ENCODE measurements at places on chromosomes 4 and X. TPM values are rescaled to one million over a fixed set of nuclear protein-coding genes. Genes with fewer than 3 reads are reported as not detected.

GRCh38 chrX:27380163-27380845 lies 82.8 kb downstream of the PPP4R3C start:
- no peak for DNase-seq

DNA sequence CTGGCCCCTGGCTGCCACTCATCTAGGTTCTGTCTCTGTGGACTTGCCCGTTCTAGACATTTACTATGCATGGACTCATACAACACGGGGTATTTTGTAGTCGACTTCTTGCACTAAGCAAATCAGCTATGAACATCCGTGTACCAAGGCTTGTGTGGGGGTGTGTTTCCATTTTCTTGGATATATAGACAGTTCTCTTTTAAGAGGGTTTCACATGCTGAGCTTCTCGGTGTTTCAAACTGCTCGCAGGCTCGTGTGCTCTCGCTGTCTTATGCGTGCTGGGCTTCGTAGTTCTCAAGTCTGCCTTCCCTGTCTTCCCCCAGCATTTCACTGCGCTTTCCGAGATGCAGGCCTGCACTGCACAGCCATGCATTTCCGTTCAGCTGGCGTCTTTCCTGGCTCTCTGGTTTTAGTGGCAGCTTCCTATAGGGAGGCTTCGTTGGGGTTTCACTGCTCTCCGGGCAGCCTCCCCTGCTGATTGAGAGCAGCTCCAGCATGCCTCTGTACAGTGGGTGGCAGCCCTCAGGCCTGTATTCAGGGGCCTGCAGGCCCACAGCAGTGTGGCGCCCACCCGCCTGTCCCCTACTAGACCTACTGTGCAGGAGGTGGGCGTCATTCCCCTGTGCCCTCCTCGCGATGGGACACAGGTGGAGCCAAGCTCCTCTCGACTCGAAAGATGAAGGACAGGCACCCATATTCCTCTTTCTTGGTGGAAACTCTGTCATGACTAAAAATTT lies 27.6 kb downstream of the ZBTB49 start:
- no peak for DNase-seq

DNA sequence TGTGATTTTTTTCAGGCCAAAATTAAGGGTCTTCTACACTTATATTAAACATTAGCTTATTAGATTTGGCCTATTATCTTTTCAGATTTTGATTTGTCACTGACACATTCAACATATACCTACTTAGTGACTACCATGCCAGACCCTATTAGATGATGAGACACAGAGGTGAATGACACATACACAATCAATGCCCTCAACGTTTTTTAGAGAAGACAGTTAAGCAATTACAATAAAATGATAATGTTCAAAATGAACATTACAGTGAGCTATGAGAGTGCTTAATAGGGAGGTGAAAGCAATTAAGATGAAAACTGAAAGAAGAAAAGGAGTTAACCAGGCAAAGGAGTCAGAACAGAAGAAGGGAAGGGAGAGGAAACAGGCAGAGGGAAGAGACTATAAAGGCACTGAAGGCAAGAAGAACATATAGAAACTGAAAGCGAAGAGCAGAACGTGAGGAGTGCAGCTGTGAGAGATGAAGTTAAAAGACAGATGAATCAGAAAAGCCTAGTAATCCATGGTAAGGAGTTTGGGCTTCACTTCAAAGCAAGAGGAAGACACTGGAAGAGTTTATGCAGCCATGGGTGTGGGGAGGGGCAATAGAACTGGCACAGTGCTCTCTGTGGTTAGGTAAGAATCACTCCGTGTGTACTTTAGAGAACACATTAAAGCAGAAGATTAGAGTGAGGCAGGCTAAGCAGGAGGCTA lies 119.0 kb downstream of the REELD1 start:
- peak; percentile 62 for DNase-seq

The BRS3 gene
- not detected for total RNA-seq

GRCh38 chr4:164977243-164978164 lies at the start of gene TRIM61:
TRIM61 (minus strand) TSS chr4:164977657; CDS start chr4:164970002, 7,655 bp downstream.
- no peak for DNase-seq

DNA sequence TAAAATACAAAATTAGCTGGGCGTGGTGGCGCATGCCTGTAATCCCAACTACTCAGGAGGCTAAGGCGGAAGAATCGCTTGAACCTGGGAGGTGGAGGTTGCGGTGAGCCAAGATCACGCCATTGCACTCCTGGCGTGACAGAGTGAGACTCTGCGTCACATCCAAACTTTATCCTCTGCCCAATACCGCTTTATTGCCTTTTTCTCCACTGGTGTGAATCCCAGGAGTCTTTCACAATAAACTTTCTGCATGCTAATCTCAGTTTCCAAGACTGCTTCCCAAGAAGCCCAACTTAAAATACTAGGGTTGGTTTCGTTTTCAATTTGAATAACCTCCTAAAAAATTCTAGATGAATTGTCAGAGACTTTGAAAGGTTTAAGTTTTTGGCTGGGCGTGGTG lies 27.2 kb upstream of the DHX15 start:
- DNase-seq = no peak

The HTN3 gene
- total RNA-seq = not detected

GRCh38 chr4:183600189-183600685 lies 58.7 kb downstream of the RWDD4 start:
- DNase-seq = no peak

DNA sequence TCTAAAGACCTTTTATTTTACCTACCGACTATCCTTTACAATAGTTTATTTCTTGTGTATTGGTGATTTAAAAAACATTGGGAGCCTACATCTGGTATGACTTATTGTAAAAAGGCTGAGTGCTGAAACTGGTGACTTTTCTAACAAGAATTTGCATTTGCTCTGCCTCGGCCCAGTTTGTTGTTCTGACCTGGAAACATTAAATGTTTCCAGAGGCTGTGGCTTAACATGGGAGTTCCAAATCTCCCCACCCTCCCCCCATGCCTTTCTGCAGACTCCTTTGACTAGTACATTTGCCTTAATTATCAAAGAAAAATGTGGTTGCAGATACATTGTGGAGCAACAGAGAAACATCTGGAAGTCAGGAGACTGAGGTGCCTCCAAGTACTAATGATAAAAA lies 39.8 kb downstream of the SPCS3 start:
- DNase-seq = no peak

- DNase-seq = no peak
These were observed 176.2 kb upstream of the RBPJ start for GRCh38 chr4:26144526-26145155.
